ENCODE measurements at places on chromosomes 12 and 14.

GRCh38 chr14:32564596-32564995, 235.5 kb downstream of the AKAP6 start:
- no peak for DNase-seq

DNA sequence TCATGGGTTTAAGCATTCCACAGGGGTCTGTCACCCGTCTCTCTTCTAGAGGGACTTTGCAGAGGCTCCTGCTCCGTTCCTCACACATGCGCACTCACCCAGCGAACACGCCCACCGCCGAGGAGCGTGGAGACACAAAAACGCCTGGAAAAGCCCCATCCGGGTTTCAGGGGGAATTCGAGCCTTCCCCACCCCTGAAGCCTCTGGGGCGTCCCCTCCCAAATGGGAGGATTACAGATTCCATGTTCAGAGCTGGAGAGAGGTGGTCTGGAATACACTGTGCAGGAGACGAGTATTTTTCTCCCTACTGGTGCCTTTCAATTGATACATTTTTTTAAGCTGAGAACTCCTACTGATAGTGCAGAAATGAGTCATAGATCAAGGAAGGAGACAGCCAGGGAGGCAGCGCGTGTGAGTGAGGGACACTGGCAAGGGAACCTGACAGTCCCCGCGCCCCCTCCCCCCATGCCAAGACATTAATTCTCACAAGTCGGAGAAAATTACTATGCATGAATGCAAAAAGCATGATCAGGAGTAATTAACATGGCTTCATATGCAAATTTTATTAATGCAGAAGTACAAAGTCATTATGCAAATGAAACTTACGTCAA, 36.9 kb downstream of the BCL11B start:
- no peak for DNase-seq

GRCh38 chr14:26766726-26767125, 168.9 kb upstream of the NOVA1 start:
- DNase-seq = no peak

DNA sequence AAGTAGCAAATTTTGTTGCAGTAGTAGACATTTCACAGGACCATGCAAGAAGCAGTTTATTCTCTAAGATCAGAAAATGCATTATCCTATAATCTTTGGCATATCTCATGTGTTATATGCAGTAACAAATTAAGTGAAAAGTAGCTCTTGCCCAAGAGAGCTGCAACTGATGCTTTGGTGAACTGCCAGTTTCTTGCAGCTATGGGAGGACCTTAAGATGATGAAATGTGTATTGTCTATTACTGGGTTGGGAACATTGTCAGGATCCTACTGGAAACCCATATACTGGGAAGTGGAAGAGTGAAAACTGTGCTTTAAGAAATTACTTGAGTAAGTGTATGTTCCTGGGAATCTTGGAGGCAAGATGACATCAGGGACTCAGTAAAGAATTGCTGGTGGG, 238.8 kb downstream of the DACT1 start:
- no peak for DNase-seq

DNA sequence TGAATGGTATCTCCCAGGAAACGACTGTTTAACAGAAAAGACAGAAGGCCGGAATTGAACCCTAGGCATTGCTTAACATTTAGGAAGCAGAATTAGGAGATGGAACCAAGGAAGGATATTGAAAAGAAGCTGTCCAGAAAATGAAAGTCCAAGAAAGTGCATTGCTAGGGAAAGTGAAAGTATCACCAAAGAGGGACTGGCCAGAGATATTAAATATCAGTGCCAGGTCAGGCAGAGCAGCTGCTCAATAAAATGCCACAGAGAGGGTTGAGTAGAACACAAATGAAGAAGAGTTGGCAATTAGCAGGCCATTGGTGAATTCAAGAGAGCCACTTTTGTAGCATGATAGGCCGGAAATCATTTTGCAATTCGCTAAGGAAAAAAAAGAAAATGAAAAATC, 101.6 kb downstream of the CFAP54 start:
- DNase-seq = no peak

DNA sequence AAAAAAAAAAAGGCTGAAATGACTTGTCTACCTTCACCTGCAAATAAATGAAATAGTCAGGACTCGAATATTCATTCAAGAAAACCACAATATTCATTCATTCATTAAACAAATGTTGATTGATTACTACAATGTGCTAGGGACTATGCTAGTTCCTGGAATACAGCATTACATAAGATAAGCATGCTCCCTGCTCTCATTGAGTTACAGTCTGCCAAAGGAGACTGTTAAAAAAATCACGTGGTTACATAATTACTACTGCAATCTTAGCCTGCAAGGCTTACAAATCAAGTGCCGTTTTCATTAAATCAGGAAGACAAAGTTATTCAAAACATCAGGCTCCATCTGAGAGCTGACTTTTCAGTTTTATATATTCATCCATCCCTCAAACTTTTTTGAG, 70.4 kb upstream of the RIC8B start:
- DNase-seq = no peak

DNA sequence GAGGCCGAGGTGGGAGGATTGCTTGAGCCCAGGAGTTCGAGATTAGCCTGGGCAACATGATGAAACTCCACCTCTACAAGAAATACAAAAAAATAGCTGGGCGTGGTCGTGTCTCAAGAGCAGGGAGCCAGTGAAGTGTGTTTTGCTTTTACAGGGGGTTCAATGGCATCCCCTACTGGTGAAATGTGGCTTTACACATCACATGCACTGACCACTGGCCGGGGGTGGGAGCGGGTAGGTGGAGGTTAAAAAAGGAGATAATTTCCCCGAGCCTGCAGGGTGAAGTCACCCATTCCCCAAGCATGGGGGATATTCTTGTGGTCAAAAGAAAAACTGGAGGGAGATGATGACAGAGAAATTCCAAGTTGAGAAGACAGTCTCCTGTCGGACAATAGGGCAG, 63.6 kb upstream of the PWP1 start:
- DNase-seq = no peak

- no peak for DNase-seq
Measured at GRCh38 chr12:83245156-83245555, 558.5 kb downstream of the TMTC2 start.

- no peak for DNase-seq
Measured at GRCh38 chr12:116595186-116595585, 36.0 kb downstream of the MAP1LC3B2 start.

DNA sequence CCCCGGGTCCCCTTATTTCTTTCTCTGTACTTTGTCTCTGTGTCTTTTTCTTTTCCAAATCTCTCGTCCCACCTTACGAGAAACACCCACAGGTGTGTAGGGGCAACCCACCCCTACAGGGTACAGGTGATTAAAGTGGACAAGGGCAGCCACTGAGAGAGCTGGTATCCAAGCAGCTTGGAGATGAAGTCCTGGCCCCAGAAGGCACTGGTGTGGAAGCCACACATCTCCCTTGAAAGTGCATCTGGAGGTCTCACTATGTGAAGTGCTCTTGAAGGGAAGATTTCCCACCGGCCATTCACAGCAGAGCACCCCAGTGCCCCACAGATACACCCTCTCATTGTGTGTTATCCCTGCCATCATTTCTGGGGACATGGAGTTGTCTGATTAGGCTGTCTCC, 6.3 kb upstream of the BICD1 start:
- DNase-seq = no peak

DNA sequence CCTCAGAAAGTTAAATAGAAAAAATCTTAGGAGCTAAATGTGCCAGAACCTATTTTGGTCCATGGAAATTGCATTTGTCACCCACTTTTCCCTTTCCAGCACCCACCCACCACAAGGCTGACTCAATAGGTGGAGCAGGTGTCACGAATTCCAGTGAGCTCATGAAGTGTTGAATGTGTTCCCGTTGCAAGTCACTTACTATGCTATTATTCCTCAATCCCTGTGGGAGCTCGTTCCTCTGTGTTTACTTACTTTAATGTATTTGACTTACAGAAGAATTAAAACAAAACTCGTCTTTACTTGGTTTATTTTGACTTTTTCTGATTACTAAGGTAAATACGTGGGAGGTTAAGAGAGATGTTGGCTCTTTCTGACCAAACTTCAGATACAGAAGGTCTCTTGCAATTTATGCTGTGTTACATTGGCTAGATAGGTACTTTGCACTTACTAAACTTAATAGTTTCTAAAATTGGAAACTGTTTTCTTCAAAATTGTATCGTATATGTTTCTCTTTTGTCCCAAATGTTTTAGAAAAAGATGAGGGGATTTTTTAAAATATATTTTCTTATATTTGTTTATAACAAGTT, 269.4 kb upstream of the NOVA1 start:
- DNase-seq = no peak

DNA sequence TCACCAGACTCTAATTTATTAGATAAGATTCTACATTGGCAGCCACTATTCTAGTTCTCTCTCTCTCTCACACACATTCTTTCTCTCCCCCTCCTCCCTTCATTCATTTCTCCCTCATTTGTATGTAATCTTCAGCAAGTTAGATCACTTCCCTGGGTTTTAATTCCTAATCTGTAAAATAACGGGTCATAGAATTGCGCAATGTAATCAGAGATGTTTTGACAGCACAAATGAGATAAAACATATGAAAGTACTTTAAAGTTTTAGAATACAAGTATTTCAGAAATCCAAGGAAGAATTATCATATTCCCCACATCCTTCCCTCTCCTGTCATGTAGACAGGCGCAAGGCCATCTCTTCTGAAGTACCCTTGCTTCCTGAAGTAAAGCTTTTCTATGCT, 21.7 kb downstream of the STYK1 start:
- DNase-seq = no peak

DNA sequence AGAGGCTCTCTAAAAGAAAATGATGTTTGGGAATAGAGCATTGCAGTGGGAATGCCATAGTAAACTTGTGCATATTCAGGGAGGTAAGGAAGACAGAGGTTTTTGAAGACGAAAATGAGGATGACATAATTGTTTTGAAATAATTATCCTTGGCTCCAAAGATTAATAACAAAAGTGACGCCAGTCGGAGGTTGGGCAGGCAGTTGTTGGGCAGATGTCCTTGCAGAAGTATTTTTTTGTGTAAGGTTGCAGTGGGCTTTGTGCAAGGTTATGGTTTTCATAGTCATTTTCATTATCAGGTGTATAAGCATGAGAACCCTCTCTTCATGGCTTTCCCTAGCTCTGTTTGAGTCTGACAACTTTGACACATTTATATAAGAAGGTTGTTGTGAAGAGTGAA, 35.3 kb downstream of the METAP2 start:
- DNase-seq = no peak

DNA sequence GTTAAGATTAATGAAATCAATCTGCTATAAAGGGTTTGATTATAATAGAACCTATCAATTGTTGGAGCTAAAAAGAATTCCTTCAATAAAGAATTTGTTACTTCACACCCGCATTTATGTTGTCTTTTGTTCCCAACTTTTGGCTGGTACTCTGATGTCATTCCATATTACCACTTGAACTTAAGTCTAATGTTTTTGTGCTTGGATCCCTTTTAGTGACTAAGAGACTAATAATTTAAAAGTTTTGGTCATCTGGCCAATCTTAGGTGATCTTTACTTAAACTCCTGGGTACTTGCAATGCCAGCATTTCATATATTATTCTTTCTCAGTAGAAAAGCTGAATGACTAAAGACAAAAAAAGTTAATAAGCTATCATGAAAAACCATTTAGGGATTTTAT, 113.0 kb downstream of the TMEM30B start:
- DNase-seq = no peak

- peak; percentile 69 for DNase-seq
Measured at GRCh38 chr14:60485598-60486251, at the start of gene C14orf39. C14orf39 (minus strand) TSS chr14:60486063; CDS start chr14:60485078, 985 bp downstream.

DNA sequence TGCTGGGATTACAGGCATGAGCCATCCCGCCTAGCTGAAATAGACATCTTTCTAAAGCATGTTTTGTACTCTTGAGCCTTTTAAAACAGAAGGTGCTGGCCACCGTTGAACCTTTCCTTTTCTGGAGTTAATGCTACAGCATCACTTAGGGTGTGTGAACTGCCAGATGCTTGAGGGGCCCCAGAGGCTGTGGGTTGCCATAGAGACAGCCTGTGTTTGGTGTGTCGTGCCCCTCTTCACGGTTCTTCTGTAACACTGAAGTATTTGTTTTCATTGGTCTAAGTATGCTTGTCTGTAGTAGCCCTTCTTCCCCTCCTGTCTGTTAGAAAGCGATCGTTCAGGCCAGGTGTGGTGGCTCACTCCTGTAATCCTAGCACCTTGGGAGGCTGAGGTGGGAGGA, 30.8 kb downstream of the PLEKHG3 start:
- DNase-seq = no peak

DNA sequence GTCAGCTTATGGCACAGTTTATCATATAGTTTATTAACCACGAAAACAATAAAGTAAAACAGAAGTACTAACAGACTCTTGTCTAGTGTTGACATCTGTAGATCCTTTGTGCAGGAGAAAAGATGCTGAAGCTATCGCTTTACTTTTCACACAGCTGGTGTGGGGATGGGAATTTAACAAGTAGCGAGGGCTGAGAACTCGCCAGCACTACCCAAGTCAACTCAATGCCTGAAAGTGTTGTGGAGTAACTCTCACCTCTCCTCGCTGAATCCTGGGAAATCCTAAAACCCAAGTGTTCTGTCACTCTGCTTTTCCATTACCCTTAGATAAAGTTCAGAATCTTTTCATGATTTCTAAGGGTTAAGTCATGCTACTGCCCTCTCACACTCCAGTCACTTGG, 264.2 kb downstream of the BMP4 start:
- DNase-seq = no peak

DNA sequence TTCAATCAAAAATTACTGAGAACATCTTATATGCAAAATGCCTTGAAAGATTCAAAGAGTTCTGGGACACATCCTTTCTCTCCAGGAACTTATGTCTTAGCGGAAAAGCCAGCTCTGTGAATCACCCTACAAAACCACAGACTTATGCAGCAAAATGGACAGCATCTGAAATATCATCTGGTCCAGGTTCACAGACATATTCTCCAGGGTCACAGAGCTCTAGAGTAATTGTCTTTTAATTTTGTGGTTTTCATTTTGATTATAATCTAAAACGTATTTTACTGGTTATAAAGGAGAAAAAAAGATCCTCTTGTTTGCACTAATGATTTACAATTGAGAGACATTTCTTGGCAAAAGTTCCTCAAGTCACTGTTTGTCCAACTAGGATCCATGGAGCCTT, 246.2 kb downstream of the MSRB3 start:
- no peak for DNase-seq

GRCh38 chr14:55329999-55330710, 58.9 kb downstream of the FBXO34 start:
- DNase-seq = no peak

- no peak for DNase-seq
Measured at GRCh38 chr14:94582851-94583250, 1.6 kb downstream of the SERPINA5 start.

DNA sequence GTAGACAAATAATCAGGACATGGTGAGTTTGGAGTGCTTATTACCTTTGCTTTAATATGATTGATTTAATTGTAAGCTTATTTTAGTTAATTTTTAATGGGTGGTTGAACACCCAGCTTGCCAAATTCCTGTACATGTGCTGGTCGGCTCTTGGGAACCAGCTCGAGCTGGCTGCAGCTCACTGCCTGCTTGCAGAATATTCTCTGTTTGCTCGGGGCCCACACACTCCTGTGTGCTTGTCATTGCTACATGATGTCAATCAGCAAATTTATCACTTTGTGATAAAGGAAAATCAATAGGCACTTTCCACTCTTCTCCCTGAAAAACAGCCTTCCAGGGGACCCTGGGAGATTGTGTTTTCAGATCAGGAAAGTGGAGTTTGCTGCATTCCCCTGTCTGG, 141.1 kb upstream of the LHX5 start:
- no peak for DNase-seq

GRCh38 chr12:49889361-49890095, 14.2 kb downstream of the FAIM2 start:
- no peak for DNase-seq

GRCh38 chr12:10726945-10727344, 3.8 kb upstream of the YBX3 start:
- no peak for DNase-seq

All from left kidney (tissue), 8 donors.